ENCODE measurements at places on chromosomes 3 and 15.

DNA sequence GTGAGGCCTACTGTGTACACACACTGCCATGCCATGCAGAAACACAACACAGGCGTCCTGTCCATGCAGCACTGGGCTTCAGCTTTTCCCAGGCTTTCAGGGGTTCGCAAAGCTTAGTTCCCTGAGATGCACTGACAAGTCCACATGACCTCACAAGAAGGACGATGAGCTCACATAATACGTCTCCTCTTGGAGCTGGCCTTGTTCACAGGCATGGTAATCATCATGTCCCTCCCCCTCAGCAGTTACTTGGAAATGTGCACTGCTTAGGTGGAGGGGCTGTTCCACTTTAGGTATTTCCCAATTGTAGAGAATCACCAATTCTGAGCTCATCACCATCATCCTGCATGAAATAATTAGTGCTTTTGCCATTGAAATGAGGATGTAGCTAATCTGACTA is 308.8 kb downstream of the LRTM1 start:
- DNase-seq, result no peak

DNA sequence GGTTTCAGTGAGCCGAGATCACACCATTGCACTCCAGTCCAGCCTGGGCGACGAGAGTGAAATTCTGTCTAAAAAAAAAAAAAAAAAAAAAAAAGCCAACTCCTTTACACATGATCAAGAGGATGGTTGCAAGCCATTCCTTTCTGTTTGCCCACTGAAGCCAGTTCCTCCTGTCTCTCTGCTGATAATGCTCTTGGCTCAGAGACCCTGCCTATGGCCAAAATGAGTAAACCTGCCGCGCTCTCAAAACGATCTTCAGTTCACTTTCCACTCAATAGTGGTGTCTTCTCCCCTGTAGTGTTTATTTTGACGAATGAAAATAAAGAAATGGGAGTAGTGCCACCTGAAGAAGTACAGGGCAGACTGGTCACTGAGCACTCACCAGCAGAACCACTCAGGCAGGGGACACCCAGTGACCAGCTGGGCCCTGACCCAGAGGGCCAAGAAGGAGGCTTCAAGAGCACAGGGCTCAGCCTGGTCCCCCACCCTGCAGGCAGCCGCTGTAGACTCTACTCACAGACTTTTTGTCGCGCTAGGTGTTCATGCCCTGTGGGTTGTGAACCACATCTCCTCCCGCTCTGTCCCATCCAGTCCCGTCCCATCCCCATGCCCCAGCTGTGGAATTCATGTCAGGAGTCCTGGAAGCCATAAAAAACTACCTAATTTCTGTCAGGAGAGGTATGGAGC is 23.6 kb downstream of the GRAMD2A start:
- DNase-seq, result no peak

DNA sequence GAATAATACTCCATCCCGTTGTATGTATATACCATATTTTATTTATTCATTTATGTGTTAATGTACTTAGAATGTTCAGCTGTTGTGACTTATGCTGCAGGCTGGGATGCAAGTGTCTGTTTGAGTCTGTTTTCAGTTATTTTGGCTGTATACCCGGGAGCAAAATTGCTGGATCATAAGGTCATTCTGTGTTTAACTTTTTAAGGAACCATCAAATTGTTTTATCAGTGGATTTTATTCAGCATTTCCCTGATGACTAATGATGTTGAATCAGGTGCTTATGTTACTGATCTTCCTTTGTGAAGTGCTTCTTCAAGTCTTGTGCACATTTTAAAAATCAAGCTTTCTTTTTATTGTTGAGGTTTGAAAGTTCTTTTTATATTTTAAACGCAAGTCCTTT is 118.1 kb downstream of the SLC25A26 start:
- DNase-seq, result no peak

DNA sequence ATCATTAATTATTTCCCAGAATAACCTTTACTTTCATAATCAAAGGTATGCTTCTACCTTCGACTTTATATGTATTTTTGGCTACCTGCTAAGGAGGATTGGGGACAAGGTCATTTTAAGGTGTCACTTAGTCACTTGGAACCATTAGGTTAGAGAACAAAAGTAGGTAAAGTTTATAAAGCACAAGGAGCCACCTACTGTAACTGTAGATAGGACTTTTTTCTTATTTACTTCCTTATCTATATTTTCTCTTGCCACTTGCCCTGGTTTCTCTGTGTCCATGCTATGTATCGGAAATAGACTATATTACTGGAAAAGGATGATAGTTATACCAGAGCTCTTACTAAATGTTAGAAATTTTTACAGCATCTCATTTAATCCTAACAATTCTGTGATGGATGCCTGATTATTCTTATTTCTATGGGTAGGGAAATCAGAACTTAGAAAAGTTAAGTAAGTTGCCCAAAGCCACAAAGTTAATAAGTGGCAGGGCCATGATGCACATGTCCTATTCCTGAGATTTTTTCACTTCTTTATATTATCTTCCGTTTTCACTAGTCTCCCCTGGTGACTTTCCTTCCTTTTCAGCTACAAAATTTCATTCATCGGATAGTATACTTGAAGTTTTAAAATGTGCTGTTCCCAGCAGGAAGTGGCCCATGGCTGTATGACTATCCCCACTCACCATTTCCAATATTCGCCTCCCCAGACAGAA is 132.5 kb downstream of the CMSS1 start:
- no peak for DNase-seq

DNA sequence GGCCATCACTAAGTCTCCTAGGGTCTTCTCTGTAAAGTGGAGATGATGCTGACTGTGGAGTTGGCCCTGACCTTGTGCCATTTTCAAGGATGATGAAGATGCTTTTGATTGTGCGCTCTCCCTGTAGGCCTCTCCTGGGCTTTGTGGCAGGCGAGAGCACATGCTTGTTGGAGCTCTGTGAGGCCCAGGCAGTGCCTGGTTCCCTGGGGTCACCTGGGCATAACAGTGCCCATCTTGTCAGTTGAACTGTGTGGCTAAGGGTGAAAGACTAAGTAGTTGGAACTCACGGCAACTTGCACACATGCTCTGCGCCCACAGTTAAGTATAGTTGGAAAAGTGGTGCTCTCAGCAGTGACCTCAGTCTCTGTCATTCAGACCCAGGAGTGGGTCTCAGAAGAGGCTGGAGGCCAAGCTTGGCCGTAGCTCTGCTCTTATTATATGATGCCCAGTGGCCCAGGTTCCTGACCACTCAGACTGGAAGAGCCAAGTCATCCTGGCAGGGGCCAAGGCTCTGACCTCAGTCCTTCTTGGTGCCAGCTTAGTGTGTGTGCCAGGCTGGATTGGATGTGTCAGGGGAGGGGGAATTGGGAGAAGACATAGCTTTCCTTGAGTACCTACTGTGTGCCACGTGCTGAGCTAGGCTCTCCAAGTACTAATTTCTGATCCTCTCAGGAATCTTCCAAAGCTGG is 154.6 kb downstream of the EEFSEC start:
- DNase-seq, result no peak

DNA sequence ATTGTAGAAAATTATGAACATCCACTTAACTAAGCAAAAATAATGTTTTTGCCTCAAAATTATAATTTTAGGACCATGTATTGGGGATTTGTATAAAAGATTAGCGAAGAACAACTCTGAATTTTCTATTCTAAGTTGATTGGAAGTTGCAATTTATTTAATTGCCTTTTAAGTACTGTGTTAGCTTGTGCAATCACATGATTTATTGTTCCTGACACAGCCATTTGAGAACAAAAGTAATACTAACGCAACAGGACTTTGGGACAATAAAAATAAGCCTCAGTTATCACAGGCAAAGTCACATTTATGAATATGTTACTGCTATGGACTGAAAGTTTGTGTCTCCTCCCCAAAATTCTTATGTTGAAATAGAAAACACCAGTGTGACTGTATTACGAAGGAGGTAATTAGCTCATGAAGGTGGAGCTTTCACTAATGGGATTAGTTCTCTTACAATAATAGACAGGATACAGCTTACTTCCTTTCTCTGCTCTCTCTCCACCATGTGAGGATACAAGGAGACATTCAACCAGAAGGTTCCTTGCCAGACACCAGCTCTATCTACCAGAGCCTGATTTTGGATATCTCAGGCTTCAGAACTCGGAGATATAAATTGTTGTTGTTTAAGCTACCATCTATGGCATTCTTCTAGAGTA is 745.9 kb downstream of the ZBBX start:
- DNase-seq, result no peak

DNA sequence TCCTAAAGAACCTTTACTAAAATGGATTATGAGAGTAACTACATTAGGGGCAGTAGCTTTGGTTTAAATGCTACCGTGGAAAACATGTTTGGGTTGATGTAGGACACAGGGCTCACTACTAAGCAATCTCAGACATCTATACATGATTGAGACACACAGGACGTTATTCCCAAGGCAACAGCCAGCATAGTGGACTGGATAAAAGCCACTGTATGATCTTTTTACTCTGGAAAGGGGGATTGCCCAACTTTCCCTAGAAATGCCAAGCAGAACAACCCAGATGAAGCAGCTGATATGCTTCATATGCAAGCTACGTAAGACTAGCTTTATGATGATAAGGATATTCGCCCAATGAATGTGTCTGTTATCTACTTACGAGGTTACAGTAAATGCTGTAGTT is 144.6 kb downstream of the MYO9A start:
- DNase-seq, result no peak

DNA sequence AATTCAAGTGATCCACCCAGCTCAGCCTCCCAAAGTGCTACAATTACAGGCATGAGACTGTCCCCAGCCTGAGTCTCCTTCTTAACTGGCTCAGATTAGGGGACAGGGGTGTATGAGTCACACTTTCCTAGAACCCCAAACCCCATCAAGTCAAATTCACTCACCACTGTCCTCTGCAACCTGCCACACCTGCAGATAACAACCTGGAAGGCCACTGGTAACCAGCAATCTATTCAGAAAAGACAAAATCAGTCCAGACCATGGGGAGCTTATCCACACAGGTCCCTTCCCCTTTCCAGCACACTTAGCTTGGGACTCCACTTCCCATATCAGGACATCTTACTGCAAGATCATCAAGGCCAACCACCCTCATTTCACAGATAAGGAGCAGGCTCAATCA is 6.4 kb downstream of the WDR73 start:
- no peak for DNase-seq
